Activated CD4-positive, CD25-positive, alpha-beta regulatory T cell treated with anti-CD3 and anti-CD28 coated beads, Interleukin-2, amount 50 U/mL, for 24 hours (primary cell): ENCODE measurements at places on chromosomes 13 and 19.

GRCh38 chr13:83883061-83883523, 818 bp upstream of the SLITRK1 start:
- ATAC-seq: no peak

GRCh38 chr13:99374994-99375737, 68.0 kb upstream of the GPR183 start:
- peak; percentile 25 for ATAC-seq

GRCh38 chr13:22082437-22083100, 411.7 kb downstream of the FGF9 start:
- ATAC-seq: no peak

DNA sequence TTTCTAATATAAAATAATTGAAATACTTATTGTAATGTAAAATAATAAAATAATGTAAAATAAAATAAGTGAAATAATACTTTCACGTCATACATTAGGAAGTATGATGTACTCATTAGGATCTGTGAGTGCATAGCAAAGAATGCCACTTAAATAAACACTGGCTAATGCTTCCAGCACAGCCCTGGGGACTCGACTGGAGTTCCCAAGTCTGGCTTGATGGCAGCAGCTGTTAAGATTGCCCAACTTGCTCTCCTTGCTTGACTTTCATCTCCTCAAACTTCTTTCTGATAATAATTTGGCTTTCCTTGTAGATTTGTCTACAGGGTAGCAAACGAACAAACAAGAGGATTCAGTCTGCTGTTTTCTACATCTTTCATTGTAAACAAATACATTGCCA, 191.9 kb downstream of the COG6 start:
- no peak for ATAC-seq

- no peak for ATAC-seq
Measured at GRCh38 chr13:67366533-67366932, 136.4 kb upstream of the PCDH9 start.

DNA sequence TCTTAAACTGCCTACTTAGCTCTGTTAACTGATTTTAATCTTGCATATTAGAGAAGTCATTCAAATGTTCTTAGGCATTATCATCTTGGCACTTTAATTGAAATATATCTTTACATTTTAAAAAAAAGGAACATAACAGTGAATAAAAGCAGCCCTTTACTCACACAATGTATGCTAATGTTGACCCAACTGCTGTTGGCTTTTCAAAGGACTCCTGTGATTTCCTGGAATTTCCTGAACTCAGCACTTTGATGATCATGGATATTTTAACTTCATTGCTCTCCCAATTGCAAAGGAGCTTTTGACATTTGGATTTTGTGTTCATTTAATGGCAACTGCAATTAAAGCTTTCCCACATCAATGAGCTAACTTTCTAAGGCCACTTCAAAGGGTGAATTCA, 1230.3 kb downstream of the DIAPH3 start:
- ATAC-seq: no peak
